ENCODE measurements at places on chromosomes 1 and 21. TPM values are rescaled to one million over a fixed set of nuclear protein-coding genes. Genes with fewer than 3 reads are reported as not detected.
A peak's percentile ranks its signal among the peaks of the same experiment; 100 is the strongest.

DNA sequence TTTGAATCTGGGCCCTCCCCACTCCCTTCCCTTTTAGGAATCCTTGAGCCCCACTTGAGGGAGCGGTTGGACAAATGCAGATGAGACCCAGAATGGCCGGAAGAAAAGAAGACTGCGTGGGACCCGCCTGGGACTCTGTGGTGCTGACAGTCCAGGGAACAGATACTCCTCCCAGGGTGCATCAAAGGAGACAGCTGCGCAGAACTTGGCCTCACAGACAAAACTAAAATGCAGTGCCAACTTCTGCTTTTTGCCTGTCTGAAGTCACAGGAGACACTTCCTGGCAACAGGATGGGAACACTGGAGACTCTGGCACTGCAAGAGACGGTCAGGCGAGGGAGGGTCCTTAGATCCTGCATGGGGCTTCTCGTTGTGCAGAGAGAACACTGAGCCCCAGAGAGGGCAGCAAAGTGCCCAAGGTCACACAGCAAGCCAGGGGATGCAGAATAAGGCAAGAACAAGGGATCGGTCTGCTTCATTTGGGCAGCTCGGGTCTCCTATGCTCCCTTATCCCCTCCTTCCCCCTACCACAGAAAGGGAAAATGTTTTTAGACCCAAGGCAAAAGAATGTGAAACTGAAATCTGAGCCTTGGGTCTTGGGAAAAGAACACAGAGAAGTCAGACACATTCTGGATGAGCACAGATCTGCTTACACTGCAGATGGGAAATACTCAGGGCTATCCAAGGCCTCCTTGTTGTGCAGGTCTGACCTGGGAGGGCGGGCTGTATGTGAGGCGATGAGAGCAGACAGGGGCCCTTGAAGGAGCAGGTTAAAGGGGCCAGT is 182.4 kb downstream of the TRABD2B start:
- DNase-seq = no peak

Gene BGLAP
- not detected for total RNA-seq

GRCh38 chr1:2930016-2930815 is 91.1 kb upstream of the ACTRT2 start:
- no peak for DNase-seq

- DNase-seq = no peak
These were observed 17.9 kb upstream of the RGS18 start for GRCh38 chr1:192140382-192140781.

Gene SLC25A34
- total RNA-seq = 0.07 TPM

DNA sequence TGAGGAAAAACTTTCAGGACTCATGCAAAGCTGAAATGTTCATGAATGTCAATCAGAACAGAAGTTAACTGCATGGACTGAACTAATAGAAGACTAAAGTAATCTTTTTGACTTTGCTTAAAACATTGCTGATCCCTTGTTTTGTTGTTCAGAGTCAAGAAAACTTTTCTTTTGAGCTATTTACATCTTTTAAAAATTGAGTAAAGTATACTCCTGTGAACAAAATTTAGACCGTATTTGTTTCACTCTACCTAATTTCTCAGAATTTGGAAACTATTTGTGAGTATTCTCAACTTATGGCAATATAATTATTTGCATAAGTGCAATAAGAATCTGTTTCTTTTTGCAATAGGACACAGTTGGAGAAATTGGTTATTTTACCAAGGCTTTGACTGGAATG is 41.1 kb downstream of the INPP5B start:
- DNase-seq = peak; percentile 13

DNA sequence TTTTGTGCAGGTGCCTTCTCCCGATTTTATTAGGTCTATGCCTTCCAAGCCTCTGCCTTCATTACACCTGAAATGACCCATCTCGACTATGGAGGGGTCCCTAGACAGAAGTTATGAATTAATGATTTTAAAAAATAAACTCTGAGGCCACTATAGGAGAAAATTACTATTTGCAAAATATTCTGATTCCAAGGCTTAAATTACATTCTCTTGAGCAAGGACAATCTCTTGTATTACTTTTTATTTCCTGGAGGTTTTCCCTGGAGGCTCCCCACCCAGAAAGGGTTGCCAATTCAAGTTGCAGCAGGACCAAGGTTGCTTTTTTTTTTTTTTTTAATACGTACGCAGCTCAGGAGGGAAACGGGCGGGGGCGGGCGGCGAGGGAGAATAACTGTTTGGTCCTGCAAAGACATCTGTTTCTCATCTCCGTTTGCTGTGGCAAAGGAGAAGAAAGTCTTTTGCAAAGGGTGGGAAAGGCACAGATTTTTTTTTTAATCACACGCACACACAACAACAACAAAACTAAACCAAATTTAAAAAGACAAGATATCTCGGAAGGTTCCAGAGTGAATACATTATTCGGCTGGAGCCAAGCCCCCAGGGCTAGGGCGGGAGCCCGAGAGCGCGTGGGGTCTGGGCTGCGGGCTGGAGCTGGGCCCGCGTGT is 618 bp upstream of the SERTAD4 start:
- DNase-seq = no peak

DNA sequence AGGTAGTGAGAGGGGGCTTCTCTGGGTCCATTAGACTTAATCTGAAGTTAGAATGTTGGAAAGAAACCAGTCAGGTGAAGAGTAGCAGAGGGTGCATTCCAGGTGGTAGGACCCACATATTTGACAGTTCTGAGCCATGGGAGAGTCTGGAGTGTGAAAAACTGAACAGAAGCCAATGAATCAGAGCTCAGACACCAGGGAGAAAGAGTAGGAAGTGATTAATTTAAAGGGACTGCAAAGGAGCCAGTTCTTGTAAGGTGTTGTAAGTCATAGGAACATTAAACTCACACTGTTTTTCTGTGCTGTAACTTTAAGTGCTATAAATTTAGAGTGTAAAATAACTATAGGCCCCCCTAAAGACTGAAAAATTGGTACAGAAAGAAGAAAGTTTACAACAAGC is 5.9 kb upstream of the DHX9 start:
- DNase-seq = no peak

DNA sequence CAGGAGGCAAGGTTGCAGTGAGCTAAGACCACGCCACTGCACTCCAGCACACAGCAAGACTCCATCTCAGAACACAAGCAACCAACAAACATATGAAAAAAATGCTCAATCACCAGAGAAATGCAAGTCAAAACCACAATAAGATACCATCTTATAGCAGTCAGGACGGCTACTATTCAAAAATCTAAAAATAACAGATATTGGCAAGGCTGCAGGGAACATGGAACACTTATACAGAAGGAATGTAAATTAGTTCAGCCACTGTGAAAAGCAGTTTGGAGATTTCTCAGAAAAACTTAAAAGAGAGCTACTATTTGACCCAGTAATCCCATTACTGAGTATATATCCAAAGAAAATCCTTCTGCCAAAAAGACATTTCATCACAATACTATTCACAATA is 27.6 kb upstream of the POGK start:
- DNase-seq = no peak

Gene FOXD3
- not detected for total RNA-seq

Gene BTBD19
- total RNA-seq = 1.9 TPM

- peak; percentile 53 for DNase-seq
These were observed 119.7 kb downstream of the HHAT start for GRCh38 chr1:210448297-210448892.

DNA sequence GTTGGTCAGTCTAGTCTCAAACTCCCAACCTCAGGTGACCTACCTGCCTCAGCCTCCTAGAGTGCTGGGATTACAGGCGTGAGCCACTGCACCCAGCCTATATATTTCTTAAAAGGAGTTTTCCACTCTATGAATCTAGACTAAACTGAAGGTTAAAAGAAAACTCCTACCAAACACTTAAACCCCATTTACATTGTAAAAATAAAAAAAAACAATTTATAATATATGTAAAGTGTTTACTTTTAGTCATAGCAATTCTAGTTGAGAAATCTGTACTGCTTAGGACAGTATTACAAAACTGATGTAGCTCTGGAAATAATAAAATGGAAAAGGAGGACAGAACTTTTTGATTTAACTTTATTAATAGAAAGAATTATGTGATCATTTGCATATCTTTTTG is 9.5 kb downstream of the ASB17 start:
- no peak for DNase-seq

Gene RNF187
- 174 TPM for total RNA-seq

Gene OLFM3
- total RNA-seq = not detected

- DNase-seq = no peak
These were observed 1016.3 kb upstream of the NCAM2 start for GRCh38 chr21:19981938-19982337.

DNA sequence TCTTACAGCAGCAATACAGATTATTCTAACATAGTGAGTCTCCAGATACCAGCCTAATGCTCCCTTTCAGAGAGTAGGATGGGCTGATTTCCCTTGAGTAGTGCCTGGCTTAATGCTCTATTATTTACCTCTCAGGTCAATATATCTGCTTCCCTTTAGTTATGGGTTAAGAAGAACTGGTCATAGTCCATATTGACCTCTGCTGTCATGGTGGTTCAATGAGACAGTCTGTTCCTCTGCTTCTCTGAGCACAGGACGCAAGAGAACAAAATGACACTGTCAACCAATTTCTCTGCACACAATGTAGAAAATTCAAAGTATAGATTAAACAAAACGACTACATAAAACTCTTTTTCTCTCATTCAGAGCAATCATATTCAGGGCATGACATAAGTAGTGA is 2.9 kb downstream of the MRAP start:
- DNase-seq = no peak

Gene ZNF593OS
- not detected for total RNA-seq

DNA sequence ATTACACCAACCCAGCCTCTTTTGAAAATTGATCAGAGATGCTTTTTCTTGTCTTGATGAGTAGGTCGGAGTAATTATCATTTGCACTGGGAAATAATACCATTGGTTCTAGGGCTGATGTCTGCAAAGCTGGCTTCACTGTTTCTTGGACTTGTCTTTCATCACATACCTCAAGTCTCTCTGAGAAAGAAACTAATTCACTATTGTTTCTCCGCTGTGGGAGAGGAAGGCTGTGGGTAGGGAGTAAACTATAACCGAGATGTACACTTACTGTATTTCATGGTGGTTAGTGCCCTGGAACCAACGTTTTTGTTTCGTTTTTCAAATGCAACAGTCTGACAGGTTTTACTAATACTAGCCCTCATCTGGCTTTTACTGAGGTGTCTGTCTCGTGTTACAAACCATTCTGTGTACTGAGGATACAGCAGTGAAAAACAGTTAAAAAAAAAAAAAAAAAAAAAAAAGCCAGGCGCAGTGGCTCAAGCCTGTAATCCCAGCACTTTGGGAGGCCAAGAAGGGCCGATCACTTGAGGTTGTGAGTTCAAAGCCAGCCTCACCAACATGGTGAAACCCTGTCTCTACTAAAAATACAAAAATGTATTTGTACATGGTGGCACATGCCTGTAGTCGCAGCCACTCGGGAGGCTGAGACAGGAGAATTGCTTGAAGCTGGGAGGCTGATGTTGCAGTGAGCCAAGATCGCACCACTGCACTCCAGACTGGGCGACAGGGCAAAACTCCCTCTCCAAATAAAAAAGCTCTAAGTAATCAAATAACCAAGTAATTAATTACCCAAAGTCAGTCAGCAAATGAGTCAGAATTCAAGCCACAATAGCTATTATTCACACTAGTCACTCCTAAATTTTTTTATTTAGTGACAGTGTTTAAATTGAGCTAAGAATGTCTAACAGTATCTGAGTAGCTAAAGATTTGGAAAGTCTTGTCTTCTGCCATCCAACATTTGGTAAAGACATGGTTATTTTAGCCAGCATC is 23.3 kb downstream of the TOMM20 start:
- DNase-seq = no peak

Gene MTHFR
- total RNA-seq = 12.0 TPM

GRCh38 chr21:41863439-41863740 is 15.8 kb downstream of the PRDM15 start:
- no peak for DNase-seq
